ENCODE measurements at places on chromosomes 12 and 14. TPM values are rescaled to one million over a fixed set of nuclear protein-coding genes. Genes with fewer than 3 reads are reported as not detected.

DNA sequence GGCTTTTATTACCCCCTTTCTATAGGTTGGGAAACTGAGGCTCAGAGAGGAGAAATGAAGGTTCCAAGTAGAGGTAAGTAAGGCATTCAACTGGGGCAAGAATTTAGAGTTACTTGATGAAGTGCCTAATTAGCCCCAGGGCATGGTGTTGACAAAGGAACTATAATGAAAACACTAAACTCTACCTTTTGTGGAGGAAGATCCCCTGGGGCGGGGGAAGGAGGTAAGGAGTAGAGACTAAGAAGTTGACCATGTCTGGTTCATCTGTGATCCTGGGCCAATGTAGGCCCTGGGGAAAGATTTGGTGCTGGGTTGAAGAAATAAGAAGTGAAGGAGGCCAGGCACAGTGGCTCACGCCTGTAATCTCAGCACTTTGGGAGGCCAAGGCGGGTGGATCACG lies 16.2 kb upstream of the COX6A1 start:
- DNase-seq, result no peak

DNA sequence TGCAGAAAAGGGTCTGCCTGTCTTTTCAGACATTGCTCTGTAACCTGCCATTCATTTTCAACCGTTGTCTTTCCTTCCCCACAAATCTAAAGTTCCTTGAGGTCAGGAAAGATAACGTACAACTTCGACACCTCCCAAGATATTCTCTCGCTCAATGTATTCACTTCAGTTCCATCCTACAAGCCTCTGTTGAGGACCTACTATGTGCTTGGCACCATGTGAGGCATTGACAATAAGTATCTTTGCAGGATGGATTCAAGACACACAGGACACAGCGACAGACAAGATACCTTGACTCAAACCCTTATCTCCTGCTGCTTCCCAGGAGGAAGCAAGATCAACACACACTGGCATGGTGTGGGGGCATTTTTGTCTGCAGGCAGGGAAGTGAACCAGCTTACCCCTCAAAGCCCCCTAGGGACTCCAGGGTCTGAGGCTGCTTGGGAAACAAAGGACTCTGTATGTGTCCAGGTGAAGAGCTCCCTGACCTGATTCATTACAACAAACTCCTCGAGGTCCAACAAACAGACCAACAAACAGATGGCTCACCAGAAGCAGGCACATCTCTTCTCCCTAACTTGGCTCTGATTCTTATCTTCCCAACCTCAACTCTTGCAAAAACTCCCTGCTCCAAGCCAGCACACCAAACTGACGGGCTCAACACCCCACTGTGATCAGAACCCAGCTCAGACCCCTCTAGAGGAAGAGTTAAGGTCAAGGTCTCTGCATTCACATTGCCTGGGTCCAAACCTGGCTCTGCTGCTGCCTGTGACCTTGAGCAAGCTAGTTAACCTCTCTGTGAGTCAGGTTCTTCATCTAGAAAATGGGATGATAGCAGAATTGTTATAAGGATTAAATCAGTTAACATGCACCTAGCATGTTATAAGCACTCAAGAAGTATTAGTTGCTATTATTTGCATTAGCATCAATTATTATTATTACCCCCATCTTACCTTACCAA lies 6.3 kb downstream of the NUAK1 start:
- no peak for DNase-seq

DNA sequence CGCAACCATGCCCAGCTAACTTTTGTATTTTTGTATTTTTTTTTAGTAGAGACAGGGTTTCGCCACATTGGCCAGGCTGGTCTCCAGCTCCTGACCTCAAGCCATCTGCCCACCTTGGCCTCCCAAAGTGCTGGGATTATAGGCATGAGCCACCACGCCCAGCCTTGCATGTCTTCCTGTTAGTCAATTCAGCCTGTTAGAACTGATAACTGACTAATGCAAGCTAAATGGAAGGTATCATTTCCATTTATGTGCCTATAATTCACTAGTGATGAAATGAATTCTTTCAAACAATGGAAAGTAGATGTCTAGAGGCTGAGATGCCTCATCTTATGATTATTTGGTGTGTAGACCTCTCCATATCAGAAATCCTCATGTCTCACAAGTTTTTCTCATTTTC lies 37.3 kb upstream of the DIP2B start:
- DNase-seq, result no peak

Gene FIGNL2
- 0.30 TPM for total RNA-seq

DNA sequence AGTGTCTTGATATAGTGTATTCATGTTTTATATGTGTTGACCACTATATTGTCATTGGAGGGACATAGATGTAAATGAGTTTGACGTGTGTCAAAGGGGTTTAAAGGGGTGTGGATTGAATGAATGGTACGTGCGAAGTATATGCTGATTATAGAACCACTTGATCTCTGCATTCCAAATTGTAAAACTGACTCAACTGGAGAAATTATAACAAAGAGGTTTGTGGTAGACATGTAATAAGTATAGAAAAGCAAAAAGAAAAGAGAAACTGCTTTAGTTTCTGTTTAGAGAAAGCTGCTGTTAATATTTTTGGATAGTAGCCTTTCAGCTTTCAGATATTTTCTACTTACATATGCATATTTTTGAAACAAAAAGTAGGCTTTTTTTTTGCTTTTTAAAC lies 8.9 kb upstream of the MYRFL start:
- DNase-seq, result no peak

Gene FAM181A
- not detected for total RNA-seq

DNA sequence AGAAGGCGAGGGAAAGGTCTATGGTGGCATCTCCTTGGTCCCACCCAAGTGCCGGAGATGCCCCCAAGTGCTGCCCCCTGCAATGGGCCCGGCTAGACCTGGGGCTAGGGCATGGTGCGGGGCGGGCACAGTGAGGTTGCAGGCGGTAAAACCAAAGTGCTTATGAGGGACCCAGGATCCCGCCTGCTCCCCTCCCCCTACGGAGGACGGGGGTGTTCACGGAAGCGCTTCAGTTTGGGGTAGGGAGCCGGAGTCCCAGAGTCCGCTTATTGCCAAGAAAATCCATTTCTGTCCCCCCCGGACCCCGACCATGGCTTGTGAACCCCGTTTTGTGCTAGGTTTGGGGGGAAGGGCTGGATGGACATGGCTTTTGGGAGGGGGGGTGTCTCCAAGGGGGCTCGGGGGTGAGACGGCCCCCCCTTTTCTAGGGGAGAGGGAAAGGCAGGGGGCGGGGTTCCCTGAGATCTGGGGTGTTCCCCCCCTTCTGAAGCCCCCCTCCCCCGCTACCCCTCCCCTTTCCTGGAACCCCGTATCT lies 5.4 kb upstream of the GPR84 start:
- no peak for DNase-seq

DNA sequence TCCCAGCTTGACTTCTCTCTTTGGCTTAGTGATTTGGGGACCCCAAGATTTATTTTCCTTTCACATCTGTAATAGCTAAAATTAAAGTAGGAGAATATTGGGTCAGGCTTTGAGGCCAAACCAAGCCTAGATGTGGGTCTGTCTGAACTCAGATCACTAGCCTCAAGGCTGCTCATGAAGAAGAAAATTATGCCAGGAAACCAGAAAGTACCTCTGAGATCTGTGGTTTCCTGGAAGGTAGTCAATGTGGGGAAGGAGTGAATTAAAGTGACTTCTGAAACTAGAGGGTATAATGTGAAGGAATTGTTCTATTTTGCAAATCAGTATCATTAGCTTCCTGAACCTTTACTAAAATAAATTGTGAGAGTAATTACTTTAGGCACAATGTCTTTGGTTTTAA lies 13.4 kb upstream of the CLEC12A start:
- DNase-seq, result no peak

DNA sequence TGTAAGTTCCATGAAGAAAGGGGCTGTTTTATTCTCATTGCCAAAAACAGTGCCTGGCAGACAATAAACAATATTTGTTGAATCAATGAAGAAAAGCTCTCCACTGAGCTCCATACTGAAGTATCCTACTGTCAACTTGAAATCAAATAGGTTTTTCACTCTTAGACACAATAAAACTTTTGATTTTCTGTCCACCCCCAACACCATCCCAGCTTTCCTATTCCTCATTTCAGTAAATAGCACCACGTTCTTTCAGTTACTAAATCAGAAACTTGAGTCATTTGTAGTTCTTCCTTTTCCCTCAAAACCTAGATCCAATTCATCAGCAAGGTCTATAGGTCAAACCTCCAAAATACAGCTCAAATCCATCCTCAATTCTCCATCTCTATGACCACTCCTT lies 113.3 kb downstream of the PTGER2 start:
- DNase-seq, result no peak

GRCh38 chr14:53151523-53152183 lies 1.5 kb downstream of the DDHD1 start:
- peak; percentile 36 for DNase-seq

Gene REM2
- not detected for total RNA-seq

Gene SMCO2
- not detected for total RNA-seq

GRCh38 chr14:89544636-89545301 lies 127.7 kb upstream of the FOXN3 start:
- DNase-seq, result no peak

GRCh38 chr12:47843226-47843980 lies 23.7 kb upstream of the HDAC7 start:
- DNase-seq, result no peak

DNA sequence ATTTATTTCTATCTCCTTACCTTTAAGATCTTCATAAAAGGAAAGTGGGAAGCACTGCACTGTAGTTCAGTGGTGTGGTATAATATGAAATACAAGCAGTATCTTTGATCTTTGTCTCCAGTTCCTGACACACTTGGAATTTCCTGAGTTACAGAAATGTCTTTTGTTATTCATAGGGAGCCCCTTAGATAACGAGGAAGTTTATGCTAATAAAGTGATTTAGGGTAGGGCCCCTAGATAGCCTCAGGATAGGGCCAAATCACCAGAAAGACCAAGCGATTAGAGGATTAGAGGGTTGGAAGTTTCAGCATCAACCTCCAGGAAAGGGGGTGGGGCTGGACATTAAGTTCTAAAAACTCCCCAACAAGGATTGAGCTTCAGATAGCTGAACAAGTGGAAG lies 29.9 kb upstream of the DDHD1 start:
- DNase-seq, result no peak

DNA sequence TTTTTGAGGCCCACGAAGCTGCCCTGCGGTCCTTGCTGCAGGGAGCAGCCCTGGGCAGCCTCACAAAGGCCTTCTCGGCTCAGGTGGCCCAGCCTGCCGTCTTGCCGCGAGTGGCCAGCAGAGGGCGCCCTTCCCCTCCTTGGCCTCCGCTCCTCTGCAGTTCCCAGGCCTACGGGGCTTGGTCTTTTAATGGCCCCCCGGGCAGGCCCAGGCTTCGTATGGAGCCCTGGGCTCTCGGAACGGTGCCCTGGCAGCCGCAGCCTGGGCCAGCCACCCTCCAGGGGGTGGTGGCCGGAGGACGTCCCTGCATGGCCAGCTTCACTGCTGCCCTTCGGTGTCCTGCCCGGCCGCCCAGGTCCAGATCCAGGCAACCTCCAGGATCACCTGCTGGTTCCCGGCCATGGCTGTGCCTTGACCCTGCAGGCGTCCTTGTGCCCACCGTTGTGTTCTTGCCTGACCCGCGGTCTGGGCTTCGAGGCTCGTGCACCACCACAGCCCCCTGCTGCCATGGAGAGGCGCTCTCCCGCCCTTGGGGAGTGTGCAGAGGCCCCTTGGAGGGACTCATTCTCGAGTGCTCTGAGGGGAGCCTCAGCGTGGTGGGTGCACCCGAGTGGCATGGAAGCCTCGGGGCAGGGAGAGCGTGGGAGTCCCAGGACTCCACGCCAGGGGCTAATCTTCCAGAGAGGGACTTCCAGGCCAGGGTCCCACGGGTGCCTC lies 9.4 kb downstream of the ASPG start:
- peak; percentile 41 for DNase-seq

GRCh38 chr14:90567991-90568390 lies 171.2 kb downstream of the CALM1 start:
- no peak for DNase-seq

GRCh38 chr12:81992461-81992860 lies 233.3 kb upstream of the PPFIA2 start:
- no peak for DNase-seq

Gene ADCY4
- 26.6 TPM for total RNA-seq

DNA sequence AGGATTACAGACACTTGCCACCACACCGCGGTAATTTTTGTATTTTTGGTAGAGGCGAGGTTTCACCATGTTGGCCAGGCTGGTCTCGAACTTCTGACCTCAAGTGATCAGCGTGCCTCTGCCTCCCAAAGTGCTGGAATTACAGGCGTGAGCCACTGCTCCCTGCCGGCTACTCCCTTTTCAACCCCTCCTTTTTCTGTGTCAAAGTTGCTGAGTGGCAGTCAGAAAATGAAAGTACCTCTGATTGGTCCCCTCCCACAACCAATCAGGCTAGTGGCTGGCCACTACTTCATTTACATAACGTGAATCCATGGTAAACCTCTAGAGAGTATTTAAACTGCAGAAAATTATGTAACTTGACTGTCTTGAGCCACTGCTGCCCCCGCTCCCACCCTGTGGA lies 5.9 kb downstream of the RESF1 start:
- no peak for DNase-seq

Gene RNFT2
- total RNA-seq, result 0.66 TPM

Gene PRKAB1
- total RNA-seq, result 9.2 TPM

Gene ART4
- 5.0 TPM for total RNA-seq

DNA sequence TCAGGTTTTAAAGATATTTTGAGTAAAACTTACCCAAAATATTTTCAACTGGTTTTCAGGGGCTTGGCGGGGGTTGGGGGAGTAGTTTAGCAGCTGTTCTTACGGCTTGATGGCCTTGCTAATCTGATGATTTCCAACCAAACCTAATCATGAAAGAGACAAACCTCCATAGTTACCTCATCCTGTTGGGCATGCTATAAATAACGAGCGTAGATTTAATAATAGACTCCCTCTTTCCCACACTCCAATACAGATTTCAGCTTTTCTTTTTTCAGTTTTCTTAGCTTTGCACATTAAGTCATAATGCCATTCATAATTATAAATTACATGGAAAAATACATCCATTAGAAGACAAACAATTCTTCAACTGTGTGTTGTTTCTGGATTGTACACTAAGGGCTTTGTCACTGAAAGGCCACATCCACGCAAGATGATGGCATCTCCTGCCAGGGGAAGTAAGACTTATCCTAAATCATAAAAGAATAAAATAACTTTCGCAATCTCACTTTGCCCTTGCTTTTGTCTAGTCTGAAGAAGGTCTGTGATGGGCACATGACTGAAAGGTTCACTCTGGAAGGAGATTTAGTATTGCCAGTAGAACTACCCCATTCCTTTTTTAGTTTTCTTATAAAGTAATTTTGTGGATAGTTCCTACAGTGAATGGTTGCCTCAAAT lies 23.2 kb downstream of the ITPR2 start:
- DNase-seq, result no peak

Gene GLI1
- 0.93 TPM for total RNA-seq

DNA sequence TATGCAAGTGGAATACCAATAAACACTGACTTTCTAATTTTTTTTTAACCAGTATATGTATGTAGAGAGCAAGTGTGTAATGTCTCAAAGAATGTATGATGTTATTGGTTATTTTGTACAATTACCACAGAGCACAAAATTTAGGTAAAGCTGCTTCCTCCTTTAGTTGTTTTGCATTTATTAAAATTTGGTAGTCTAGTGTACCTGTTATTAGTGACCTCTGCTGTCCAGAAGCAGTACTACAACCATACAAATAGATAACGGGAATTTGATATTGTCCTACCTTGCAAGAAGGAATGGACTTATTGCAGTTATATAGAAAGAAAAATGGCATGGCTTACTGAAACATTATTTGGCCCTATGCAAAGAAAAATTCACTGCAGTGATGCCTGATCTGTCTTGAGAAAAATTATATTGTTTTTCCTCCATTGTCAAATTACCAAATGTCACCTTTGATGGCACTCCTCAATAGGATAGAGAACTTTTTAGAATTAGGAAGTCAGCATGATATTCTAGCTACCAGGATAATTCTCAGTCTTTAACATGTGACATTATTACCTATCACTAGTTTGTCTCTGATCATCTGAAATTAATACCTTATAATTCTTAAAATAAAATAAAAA lies 153.9 kb upstream of the RMST start:
- DNase-seq, result no peak

Measured in left ventricle myocardium inferior (tissue), 1 donor.